ENCODE measurements at places on chromosomes 5 and 9.

- no peak for DNase-seq
Measured at GRCh38 chr5:109757490-109757889, 67.8 kb downstream of the MAN2A1 start.

GRCh38 chr9:79357194-79357593, 214.6 kb upstream of the TLE4 start:
- no peak for DNase-seq

- no peak for DNase-seq
Measured at GRCh38 chr5:149062371-149063016, 368 bp downstream of the SH3TC2 start.

GRCh38 chr5:124253203-124253810, 493.1 kb downstream of the ZNF608 start:
- DNase-seq = no peak

DNA sequence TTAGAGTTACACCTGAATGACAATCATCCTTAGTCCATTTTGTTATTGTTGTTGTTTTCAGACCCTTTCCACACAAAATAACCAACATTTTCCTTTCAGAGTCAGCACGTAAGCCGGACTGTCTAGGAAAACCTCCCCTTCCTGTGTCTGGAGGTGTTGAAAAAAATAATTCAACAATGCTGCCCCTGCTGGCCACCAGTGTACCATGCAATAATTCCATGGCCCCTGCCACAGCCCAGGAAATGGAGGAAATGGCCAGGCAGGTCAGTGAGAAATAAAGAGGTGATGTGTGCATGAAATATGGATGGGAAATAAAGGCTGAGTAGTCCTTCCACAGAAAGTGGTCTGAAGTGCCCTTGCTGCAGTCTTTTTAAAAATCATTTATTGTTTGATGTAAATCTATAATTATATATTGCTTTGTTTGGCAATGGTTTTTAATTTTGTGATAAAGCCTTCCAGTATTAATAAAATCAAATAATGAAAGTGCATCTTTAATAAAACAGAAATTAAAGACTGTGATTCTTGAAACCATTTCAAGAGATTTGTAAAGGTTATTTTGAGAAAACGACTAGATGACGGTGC, 152.8 kb upstream of the PAPPA start:
- no peak for DNase-seq

GRCh38 chr5:37807015-37807414, 32.8 kb downstream of the GDNF start:
- no peak for DNase-seq

Measured in suprapubic skin (tissue), 4 donors.